Fibroblast of upper back skin (primary cell): ENCODE measurements at places on chromosomes 6 and 20.
A peak's percentile ranks its signal among the peaks of the same experiment; 100 is the strongest.

DNA sequence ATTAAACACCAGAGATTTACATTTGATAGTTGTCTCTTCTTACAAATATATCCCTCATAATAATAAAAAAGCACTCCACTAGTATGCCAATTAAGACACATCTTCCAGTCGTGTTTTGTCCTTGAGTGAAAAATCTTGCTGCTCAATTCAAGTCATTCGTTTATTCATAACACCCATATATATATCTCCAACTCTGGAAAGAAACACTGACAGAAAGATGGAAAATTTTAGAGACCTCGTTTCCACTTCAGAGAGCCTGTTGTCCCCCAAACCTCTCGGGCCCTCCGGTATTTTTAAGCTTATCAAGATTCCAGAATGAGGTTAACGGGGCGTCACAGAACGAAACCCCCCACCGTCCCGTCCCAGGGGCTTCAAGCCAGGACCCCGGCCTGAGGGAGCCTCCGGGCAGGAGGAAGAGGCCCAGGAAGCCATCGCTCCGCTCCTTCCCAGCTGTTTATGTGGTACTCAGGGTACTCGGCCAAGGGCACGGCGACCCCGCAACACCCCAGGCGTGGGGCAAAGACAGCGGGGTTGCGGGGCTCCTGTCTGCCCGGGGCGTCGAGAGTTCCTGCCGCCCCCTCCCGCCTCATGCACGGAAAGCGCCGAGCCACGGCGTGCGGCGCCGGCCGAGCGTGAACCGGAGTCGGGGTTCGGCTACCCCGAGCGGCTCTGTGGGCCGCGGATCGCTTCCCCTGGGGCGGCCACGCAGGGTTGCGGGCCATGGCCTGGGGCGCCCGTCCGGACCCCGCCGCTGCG, 623 bp upstream of the SNX9 start:
- no peak for DNase-seq

DNA sequence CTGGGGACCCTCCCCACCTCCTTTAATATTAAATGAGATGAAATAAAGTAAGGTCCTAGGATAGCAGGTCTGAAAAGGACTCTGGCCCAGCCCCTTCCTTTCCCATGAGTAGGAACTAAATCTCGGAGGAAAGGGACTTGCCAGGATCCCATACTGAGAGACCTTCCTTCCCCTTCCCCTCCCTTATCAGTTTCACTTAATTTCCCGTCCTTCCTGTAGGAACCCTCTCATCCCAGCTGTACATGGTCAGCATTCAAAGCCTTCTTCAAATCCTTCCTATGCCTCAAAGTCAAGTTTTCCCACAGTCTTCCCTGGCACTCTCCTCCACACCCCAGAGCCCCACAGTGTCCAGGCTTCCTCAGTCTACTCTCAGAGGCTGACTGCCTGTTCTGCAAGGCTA, 71.3 kb upstream of the MYL9 start:
- DNase-seq = no peak

DNA sequence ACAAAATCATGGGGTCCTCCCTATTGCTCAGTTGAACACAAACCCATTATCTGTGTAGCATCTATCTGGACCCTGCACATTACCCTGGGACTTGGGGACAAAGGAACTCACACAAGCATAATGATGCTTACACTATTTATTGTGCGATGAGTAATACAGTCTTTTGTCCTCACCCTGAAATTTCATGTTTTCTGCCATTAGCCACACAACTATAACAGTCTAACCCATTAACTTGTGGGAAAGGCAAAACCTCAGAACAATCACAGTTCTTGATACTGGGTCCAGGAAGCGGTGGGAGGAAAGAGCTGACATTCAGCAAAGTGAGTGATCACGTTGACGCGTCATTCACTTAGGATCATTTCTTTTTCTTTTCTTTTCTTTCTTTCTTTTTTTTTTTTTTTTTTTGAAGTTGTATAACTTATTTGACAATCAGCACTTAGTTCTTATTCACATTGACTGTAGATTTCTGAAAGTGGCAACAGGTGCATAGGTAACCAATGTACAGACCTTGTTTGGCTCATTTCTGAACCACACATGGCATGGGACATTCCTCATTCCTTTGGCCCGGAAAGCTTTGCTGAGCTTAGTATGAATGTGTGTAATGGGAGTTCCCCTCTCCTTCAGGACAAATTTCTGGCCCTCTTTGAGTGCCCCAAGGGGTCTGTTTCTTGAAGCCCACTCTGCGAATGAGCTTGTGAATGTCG, 94.8 kb upstream of the CNKSR3 start:
- no peak for DNase-seq

DNA sequence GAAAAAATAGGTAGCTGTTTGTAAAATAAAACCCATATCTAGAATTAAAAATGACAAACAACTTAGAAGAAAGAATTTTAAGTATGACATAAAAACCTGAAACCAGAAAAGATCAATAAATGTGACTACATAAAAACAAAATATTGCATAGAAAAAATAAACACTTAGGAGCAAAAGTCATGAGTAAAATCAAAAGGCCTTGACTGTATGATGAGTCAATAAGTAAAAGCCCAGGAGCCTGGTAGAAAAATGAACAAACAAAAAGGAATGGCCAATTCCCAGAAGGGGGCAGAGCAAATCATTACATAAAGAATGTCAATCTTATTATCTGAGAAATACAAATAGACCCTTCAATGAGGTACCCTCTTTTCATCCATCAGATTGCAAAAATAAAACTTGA, 20.7 kb upstream of the ENPP1 start:
- peak; percentile 41 for DNase-seq

GRCh38 chr6:142178129-142178528, 31.1 kb downstream of the VTA1 start:
- no peak for DNase-seq

GRCh38 chr6:134517145-134517658, 199.3 kb upstream of the SGK1 start:
- peak; percentile 86 for DNase-seq

DNA sequence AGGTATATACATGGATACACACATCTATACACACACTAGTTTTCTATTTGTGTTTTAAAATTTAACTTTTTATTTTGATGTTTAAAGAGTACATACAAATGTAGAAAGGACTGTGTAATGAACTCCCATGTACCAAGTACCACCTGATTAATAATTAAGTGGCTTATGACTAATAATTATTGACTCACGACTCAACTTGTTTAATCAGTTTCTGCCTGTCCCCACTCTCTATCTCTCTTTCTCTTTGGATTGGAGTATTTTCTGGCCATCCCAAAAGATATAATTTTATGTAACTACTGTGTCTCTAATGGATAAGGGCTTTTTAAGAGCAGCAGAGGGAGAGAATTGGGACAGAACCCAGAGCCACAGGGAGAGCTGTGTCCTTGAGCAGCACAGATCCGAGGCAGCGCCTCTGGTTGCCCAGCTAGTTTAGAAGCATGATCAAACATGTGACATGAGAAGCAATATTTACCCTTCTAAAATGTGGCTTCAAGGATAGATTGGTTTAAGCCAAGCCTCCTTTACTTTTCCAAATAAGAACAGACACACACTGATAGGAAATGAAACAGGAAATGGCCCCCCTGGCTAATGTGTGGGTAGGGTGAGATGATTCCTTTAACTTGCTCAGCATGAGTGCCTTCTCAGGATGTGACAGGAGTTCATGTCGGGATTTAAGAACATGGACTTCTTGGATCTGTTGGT, 81.0 kb downstream of the ERMARD start:
- DNase-seq = no peak

- no peak for DNase-seq
Observed at GRCh38 chr6:124772733-124773319, 189.4 kb upstream of the RNF217 start.
